ENCODE measurements at places on chromosomes 12 and 14.

DNA sequence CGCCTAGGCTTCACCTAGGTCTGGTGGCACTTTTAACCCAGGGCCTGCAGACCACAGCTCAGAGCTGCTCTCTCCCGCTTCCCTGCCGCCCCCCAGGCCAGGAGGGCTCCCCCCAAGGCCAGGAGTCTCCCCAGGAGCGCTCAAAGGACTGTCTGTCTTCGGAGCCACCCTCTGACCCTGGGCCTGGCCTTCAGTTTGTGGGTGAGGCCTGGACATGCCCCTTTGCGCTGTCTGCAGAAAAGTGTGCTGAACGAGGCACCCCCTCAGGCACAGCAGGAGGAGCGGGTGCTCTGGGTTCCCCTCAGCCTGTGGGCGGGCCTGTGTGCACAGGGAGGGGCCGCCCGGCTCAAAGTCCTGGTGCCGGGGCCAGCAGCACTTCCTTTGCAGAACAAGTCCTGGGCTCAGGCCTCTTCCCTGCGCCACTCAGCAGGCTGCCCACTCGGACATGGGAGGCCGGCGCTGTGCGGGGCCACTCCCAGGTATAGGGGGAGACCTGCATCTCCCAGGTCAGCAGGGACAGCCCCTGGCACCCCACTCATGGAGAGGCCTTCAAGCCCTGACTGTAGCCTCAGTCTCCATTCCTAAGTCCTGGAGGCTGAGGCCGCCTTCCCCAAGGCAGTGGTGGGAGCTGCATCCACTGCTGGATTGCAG lies 14.3 kb downstream of the DEGS2 start:
- no peak for DNase-seq

- no peak for DNase-seq
Measured at GRCh38 chr12:52920937-52921336, 16.1 kb upstream of the KRT8 start.

DNA sequence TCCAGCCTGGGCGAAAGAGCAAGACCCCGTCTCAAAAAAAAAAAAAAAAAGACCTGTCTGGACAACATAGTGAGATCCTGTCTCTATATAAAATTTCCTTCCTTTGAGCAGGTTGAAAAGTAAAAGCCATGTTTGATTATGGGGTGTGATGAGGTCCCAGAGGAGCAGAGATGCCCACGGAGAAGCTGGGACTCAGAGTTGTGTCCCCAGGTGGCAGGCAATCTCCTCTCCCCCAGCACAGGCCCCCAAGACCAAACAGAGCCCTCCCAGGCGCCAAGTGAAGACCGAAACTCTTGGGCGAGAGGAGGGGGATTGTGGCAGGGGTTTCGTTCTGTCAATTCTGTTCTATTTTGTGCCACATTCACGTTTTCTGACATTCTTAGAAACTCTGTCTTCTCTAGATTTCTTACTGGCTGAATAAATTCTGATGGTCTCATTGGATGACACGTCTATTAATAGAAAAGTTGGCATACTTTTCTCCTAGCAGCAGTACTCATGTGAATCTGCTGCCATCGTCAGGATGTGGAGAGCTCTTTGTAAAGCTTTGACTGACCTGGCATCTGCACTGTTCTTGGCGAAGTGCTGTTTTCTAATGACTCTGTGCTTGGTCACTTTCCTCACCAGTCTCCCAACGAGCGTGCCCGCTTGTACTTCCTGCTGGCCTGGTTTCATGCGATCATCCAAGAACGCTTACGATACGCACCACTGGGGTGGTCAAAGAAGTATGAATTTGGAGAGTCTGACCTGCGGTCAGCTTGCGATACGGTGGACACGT lies 43.4 kb downstream of the HSP90AA1 start:
- no peak for DNase-seq

DNA sequence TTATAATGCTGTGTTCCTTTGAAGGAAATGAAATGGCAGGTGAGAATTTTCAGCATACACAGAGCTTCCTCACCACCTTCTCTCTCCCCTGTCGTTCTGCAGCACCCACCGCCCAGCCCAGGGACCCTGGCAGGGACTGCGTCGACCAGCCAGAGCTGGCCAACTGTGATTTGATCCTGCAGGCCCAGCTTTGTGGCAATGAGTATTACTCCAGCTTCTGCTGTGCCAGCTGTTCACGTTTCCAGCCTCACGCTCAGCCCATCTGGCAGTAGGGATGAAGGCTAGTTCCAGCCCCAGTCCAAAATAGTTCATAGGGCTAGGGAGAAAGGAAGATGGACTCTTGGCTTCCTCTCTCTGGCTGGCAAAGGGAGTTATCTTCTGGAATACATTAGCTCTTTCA lies 35.1 kb downstream of the PAPLN start:
- no peak for DNase-seq

GRCh38 chr12:20883288-20883687 lies 72.8 kb downstream of the SLCO1B3 start:
- no peak for DNase-seq

GRCh38 chr14:68762953-68763764 lies 29.7 kb downstream of the ZFP36L1 start:
- DNase-seq = no peak

GRCh38 chr12:67515679-67516340 lies 132.7 kb upstream of the DYRK2 start:
- no peak for DNase-seq

- DNase-seq = no peak
Measured at GRCh38 chr14:102779084-102779462, 1.8 kb downstream of the TRAF3 start.
